ENCODE measurements at places on chromosomes 16 and 17.

DNA sequence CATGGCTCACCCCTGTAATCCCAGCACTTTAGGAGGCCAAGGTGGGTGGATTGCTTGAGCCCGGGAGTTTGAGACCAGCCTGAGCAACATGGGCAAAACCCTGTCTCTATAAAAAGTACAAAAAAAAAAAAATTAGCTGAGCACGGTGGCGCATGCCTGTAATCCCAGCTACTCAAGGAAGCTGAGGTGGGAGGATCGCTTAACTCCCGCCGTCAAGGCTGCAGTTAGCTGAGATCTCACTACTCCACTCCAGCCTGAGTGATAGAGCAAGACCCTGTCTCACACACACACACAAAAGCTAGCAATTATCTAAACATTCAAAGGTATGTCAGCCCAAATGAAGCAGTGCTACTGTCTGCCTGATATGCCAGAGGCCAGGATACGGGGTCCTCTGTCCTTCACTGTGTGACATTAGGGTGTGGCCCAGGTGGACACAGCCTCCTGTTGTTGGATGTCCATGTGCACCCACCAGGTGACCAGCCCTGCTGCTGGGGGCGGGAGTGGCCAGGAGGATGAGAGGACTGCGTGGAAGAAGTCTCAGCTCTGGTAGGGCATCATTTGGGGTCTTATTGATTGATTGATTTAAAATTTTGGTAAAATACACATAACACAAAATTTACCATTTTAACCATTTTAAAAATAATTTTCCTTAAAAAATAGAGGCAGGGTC is 3.9 kb downstream of the NLRC3 start:
- no peak for DNase-seq

- DNase-seq, result no peak
These were observed 120.7 kb downstream of the CDH8 start for GRCh38 chr16:61915569-61915968.

- no peak for DNase-seq
These were observed 12.8 kb downstream of the NOD2 start for GRCh38 chr16:50706250-50706649.

DNA sequence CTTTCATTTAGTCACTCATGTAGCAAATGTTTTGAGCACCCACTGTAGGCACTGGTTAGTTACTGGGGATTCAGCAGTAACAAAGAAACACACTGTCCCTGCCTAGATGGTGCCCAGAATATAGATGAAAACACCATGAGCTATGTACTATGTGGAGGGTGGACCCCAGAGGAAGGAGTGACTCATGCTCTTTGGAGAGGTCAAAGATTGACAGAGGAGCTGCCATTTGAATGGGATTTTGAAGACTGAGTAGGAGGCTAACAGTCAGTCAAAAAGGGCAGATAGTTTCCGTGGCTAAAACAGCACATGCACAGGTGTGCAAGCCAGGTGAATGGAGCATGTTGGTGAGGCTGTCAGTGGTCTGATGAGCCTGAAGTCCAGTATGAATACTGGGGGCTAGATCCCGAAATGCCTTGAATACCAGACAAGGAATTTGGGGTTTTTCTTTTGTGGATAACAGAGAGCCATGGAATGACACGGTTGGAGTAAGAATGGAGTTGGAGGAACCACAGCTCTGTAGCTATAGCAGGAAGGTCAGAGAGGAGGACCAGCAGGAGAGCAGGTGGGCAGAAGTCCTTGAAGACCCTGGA is 6.1 kb downstream of the IL21R start:
- DNase-seq, result no peak

DNA sequence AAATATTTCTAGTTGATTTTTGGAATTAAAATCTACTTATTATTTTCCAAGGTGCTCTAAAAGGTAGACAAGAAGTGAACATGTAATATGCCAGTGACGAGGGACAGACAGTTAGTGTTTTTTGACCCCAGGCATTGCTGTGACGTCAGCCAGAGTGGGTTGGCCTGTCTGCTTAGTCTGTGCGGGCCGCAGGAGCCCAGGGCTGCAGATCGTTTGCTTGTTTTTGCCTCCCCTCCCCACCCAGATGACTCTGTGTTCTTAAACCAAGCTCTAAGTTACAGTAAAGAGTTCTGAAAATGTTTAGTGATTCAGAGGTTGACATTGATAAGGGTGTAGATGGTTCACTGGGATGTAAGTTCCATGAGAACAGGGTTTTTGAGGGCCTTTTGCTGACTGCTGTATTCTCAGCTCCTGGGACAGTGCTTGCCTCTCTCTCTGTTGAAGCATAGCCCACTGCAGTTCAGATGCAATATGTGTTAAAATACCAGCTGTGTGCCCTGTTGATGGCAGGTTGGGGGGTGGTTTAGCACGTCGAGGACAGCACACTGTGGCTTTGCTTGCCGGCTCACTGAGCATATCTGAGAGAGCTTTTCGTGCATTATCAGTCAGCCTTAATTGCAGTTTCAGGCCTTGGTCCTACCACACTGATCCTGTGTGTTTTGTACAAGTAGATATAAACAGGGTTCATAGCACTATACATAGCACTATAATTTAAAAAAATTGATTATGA is 64.8 kb downstream of the SEC14L1 start:
- no peak for DNase-seq

GRCh38 chr17:1462164-1463112 is 6.4 kb upstream of the CRK start:
- no peak for DNase-seq

- DNase-seq, result no peak
These were observed 6.6 kb downstream of the PTX4 start for GRCh38 chr16:1481906-1482835.

GRCh38 chr17:76140661-76141211 is 309 bp downstream of the FOXJ1 start:
- DNase-seq, result no peak

- no peak for DNase-seq
These were observed 5.3 kb upstream of the WDR24 start for GRCh38 chr16:695355-696089.

GRCh38 chr17:1713878-1714426 is 3.8 kb upstream of the TLCD2 start:
- no peak for DNase-seq

- DNase-seq, result no peak
These were observed 4.5 kb downstream of the CCR7 start for GRCh38 chr17:40560592-40561293.

GRCh38 chr17:51353296-51353695 is 93.0 kb downstream of the UTP18 start:
- no peak for DNase-seq

GRCh38 chr17:76566613-76566943 is 19.1 kb downstream of the ST6GALNAC2 start:
- no peak for DNase-seq

DNA sequence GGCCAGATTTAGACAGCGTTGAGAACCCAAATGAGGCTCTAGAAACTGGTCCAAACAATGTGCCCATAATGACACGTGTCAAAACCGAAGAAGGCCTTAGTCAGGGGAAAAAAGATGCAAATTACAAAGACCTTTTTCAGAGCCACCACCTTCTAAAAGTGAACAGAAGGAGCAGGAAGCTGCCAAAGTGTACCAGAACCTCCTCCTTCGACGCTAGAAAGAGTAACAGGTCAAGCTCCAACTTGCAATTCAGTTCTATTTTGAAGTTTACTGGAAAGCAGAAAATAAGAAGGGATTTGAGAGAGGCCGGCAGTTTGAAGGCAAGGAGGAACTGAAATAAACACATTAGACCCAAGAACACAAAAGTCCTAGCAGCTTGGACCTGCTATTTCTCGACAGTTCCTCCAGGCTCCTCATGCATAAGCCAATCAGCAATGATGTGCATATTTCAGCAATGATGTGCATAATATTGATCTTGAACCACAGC is 61.8 kb downstream of the XYLT1 start:
- DNase-seq, result no peak

- no peak for DNase-seq
These were observed 64.8 kb upstream of the C17orf78 start for GRCh38 chr17:37310940-37311339.

- no peak for DNase-seq
These were observed 113.7 kb upstream of the RBFOX1 start for GRCh38 chr16:7218936-7219335.

DNA sequence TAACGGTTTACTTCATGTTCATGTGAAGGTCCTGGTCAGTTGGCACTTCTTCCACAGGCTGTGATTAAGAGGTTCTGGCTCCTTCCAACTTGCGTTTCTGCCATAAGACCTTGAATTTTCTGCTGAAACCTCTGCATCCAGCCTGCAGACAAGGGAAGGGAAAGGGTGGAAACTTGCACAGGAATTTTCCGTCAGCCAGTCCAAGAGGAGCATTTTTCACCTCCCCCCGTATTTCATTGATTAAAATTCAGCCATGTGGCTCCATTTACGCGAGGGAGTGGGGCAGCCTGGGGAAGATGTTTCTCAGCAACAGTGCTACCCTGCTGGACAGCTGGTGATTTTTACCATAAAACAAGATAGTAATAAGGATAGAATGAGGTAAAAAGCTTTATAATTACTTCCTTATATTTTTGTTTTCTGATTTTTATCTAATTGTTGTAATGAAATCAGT is 101.5 kb upstream of the SMIM36 start:
- DNase-seq, result no peak

DNA sequence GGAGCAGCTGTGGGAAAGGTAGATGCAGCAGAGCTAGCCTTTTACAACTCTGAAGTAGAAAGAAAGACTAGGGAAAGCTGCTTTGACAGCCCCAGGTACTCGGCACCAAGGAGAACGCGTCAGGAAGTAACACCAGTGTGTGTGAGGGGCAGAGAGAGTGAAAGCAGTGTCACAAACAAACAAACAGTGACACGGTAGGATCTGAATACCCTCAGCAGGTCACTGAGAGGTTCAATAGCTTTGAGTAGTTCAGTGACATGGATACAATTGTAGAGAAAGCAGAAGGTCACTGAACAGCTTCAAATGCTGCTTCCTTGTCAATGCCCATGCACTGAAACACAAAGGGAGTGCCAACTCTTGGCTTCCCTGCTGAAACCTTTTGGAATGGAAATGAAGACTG is 150.3 kb upstream of the C17orf78 start:
- no peak for DNase-seq

DNA sequence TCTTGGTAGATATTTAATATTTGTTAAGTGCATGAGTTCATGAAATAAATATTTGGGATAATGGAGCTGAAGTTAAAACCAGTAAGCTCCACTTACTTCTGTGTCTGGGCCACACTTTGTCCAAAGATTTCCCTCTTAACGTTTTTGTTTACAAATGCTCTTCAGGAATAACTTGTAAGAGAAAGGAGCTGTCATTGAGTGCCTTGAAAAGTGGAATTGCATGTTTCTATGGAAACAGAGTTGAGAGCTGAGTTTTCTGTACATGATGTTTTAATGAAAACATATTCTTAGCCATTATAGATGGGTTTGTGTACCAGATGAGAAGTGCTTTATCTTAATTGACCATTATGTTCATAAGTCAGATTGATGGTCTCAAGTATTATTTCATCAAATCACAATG is 1045.4 kb upstream of the EEF2KMT start:
- DNase-seq, result no peak

DNA sequence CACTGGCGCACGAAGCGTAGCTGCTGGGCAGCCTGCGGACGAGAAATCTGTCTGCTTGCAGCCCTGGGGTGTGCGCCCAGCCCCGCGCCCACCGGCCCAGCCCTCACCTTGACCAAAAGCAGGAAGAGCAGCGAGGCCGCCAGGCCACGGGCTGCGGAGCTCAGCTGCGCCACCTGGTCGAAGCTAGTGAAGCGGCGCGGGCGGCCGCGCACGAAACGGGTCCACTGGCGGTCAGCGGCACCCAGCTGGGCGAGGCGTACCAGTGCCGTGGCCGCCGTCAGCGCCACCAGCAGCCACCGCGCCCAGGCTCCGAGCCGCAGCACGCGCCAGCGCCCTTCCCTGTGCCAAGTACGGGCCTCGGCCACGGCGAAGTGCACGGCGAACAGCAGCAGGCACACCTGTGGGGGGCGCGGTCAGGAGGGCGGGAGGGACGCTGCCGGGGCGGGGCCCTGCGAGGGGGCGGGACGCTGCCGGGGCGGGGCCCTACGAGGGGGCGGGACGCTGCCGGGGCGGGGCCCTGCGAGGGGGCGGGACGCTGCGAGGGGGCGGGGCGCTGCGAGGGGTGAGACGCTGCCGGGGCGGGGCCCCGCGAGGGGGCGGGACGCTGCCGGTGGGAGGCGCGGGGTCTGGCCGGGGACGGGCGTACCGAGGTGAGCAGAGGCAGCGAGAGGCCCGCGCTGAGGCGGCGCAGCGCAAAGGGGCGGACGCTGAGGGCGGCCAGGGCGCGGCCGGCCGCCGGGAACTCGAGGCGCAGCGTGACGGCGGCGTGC is 43.2 kb downstream of the TSC2 start:
- DNase-seq, result no peak

DNA sequence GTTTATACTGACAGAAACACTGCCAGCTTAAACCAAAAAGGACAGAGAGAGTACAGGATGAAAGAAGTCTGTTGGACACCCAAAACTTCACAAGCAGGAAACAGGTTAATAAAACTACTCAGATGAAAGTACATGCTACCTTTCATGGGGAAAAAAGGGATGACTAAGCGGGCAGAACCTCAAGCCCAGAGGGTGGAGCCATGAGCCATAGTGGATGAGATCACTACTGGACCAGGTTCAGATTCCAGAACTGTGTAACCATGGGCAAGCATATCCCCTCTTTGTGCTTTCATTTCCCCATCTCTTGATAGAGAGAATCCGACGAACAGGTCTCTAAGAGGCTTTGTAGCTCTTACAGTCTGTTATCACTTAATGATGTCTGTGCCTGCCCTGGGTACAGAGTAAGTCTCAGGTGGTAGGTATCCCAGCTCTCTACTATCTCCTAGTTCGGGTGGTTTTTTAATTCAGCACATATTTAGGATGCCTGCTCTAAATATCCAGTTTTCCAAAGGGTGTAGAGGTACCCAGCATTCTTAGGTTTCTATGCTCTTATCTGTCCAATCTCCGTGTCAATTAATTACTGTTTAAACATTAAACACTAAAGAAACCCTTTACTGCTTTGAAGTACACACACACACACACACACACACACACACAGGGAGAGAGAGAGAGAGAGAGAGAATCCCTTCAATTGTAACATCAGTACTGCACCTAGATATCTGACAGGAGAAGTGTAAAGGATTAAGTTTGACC is 206.7 kb downstream of the ZNF423 start:
- DNase-seq, result no peak

- DNase-seq, result no peak
These were observed 18.8 kb upstream of the MMD start for GRCh38 chr17:55440391-55440790.

GRCh38 chr17:58060596-58061191 is 22.5 kb upstream of the DYNLL2 start:
- no peak for DNase-seq

GRCh38 chr17:48014595-48015111 is 22.9 kb downstream of the COPZ2 start:
- DNase-seq, result no peak

- no peak for DNase-seq
These were observed 225.6 kb downstream of the TANC2 start for GRCh38 chr17:63191610-63192009.

GRCh38 chr17:33381201-33381600 is 88.1 kb upstream of the ASIC2 start:
- no peak for DNase-seq

- no peak for DNase-seq
These were observed 78.5 kb downstream of the MRC2 start for GRCh38 chr17:62705778-62706597.
